ENCODE measurements at places on chromosomes 13 and 19.

- no peak for DNase-seq
Measured at GRCh38 chr19:15471639-15472101, 7.3 kb upstream of the RASAL3 start.

DNA sequence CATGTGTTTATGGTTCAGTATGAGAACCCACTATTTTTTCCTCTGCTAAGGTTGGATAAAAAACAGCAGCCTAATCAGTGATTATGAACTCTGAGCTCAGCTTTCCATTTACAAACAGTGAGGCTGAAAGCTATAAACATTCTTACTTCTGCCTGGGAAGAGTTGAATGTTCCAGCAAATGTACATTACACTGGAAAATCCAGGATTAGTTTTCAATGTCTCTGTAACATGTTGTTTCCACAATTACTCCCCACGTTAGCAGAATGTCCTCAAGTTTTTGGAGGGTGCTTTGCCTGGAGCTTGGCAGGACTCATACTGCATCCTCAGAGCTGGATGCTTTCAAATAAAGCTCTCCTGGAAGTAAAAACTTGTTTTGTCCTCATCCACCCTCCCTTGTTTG, 150.4 kb downstream of the POSTN start:
- no peak for DNase-seq

- no peak for DNase-seq
Measured at GRCh38 chr13:67267136-67267535, 37.0 kb upstream of the PCDH9 start.

GRCh38 chr19:46544651-46545050, 49.0 kb upstream of the PNMA8B start:
- no peak for DNase-seq

DNA sequence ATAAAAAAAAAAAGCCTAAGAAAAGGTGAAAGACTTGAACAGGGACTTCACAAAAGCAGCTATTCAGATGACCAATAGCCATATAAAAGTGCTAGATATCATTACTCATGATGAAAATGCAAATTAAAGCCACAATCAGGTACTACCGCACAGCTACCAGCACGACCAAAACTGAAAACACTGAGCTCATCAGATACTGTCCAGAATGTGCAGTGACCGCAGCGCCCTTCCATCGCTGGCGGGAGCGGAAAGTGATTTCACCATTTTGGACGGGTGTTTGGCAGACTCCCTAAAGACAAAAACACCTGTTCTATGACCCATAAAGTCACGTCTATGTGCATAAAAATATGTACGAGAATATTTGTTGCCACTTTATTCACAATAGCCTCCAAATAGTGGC, 60.7 kb downstream of the SLC6A16 start:
- no peak for DNase-seq

DNA sequence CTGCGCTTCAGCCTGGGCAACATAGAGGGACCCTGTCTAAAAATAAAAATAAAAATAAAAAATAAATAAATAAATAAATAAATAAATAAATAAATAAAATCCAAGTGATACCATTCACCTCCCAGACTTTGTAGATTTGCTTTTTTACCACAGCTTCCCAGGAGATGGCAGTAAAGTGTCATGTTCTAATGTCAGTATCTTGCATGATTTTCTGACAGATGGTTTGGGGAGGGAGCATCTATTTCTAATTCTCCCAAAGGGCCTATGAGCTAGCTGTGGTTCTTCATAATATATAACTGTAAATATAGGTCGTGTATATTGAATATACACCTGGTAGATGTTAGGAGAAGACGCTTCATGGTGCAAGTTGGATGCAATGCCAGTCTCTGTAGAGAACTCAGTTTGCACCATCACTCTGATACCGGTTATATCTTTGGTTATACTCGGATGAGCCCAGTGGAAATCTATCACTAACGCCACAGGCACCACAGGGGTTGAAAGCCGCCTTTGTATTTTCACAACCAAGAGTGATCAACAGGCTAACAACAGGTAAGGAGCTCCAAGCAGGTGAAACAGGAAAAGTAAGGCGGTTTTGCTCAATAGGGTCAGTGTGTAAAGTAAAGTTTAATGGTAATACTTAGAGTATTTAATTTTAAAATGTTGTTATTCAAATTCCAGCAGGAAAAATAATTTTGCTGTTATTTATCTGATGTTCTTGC, 13.9 kb downstream of the APLP1 start:
- no peak for DNase-seq

- no peak for DNase-seq
Measured at GRCh38 chr13:62357887-62358645, 942.4 kb upstream of the PCDH20 start.

DNA sequence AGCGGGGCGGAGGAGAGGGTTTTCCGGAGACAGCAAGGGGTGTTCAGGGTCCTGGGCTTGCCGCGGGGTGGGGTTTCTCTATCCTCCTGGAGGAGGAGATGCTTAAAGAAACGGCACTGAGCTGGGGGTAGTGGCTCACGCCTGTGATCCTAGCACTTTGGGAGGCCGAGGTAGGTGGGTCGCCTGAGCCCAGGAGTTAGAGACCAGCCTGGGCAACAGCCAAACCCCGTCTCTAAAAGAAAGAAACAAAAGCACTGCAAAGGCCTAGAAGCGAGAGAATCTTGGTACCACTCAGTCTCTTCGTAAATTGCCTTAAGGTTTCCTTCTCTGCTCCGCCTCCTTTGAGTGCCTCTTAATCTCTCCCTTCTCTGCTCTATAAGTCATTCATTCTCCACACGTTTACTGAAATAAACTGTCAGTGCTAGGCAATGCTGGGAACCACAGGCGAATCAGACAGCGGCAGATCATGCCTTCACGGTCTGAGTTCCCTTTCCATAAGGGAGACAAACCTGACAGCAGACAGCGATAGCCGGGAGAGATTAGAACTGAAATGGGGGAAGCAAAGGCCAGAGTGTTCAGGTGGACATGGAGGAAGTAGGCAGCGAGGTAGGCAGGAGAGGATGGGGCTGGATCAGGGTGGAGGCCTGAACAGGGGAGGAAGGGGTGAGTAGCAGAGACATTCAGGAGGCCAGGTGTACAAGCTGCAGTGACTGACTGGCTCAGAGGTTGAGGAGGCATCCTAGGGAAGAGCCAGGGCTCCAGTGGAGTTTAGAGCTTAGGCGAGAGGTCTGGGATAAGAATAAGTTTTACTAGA, 580 bp downstream of the EIF3K start:
- no peak for DNase-seq

GRCh38 chr19:50202386-50202785, 1.0 kb upstream of the MYH14 start:
- DNase-seq: no peak

DNA sequence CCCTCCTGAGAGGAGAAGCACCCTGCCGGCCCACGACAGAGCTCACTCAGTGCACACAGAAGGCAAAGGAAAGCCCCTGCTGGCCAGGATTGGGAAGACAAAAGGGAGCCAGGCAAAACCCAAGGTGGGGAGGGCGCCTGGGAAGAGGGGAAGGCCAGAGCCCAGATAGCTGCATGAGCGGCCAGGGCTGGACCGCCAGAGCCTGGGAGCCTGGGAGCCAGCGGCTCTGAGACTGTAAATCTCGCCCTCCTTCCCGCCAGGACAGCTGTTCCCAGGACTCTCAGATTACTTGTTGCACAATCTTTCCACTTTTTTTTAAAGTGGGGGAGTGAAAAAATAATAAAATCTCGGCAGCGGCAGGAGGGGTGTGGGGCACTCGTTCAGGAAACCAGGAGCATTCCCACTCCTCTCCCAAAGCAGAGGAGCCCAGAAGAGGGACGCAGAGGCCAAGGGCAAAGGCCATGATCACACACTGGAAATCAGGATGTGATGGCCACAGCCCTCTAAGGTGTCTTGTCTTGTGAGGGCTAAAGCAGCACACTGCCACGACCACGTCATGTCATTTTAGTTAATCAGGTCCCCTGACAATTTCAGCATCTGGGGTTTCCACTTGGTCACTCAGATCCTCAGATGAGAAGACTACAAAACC, 19.6 kb upstream of the EPHX3 start:
- DNase-seq: no peak

DNA sequence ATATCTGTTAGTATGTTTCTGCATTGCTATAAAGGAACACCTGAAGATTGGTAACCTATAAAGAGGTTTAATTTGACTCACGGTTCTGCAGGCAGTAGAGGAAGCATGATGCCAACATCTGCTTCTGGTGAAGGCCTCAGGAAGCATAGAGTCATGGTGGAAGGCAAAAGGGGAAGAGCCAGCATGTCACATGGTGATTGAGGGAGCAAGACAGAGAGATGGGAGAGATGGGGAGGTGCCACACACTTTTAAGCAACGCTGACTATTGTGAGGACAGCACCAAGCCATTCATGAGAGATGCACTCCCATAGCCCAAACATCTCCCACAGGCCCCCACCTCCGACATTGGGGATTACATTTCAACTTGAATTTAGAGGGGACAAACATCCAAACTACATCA, 32.8 kb downstream of the COG6 start:
- DNase-seq: no peak

GRCh38 chr13:44169018-44169911, 204.4 kb upstream of the SERP2 start:
- no peak for DNase-seq

DNA sequence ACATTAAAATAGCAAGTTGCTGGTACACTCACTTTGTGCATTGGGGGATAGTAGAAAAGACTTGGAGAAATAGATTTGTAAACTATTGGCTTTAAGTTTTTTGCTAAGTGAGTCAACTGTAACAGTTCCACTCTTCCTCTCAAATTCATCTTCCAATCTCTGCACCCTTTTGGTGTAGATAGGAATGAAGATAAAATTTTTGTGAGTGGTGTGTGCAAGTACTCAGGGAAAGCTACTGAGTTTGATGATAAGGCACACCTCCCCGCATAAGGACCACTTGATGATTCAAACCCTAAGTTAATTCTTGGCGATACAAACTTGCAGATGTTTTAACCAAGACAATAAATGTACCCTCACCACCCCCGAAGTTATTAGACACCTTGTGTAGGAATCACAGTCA, 168.3 kb upstream of the SLITRK1 start:
- DNase-seq: no peak

DNA sequence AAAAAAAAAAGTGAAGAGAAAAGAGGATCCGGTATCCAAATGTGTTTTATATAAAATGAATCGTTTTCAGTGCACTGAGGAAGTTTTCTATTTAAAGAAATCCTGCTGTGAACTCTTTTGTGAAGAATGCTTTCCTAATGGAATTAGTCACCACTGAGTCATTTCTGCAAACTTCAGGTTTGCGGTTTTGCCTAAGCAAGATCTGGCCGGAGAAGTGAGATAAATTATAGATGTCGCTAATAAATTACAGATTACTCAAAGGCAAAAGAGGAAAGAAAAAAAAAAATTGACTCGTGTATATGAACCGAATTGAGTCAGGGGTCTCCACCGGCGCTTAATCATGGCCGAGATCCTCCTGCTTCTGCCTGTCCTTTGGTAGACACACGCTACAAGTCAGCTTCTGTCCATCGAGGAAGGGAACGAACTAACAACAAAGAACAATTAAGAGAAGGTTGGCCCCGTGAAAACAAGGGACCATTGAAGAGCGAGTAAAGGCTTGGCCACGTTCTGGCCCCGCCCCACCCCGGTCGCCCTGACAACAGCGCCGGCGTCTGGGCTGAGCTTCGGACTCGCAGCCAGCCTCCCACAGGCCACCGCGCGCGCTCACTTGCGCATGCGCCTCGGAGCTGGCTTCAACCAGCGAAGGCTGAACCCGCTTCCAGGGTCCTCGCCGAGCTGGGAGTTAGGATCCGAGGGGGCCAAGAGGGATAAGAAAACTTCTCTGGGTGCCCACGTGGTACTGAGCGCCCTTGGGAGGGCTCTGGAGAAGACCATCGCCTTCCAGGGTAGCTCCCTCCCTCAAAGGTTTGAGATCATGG, 33.0 kb upstream of the MRI1 start:
- peak; percentile 37 for DNase-seq

All from NCI-H1436 treated with DMSO at 0.1 percent for 48 hours (cell line).